ENCODE measurements at places on chromosomes 6 and 20.

- DNase-seq, result no peak
Observed at GRCh38 chr6:106772270-106773142, 143.1 kb downstream of the QRSL1 start.

GRCh38 chr6:42025066-42025844, 25.1 kb upstream of the TAF8 start:
- DNase-seq, result no peak

DNA sequence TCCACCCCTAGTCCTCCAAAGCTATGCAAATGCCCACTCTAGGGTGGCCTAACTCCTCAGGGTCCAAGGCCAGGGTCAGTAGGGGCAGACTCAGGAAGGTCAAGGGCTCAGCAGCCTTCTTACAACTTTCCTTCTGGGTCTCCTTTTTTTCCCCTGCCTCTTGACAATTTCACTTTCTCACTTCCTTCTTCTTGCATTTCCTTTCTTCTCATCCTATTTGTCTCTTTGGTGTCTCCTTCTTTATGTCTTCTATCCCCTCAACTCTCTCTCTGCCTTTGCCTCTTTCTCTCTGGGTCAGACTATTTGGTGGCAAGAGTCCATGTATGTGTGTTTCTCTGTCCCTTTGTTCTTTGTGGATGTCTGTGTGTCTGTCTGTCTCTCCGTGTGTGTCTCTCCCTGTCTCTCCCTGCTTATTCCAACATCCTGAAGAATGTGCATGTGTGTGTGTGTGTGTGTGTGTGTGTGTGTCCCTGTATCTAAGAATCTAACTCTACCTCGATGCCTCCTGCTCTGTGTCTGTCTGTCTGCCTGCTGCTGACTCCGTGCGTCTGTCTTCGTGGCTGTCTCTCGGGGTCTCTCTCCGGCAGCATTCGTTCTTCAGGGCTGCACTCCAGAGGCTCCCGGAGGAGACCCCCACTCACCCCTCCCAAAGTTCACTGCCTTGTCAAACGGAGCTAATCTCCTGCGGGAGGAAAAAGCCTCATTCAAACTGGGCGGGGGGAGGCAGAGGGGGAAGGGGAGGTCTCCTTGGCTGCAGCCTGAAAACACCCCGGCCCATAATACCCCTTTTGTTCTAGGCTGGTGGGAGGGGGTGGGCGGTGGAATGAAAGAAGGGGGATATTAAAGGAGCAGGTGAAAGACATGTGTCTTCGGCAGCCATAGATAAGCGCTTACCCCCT, 51.7 kb upstream of the FOXP4 start:
- DNase-seq, result no peak

DNA sequence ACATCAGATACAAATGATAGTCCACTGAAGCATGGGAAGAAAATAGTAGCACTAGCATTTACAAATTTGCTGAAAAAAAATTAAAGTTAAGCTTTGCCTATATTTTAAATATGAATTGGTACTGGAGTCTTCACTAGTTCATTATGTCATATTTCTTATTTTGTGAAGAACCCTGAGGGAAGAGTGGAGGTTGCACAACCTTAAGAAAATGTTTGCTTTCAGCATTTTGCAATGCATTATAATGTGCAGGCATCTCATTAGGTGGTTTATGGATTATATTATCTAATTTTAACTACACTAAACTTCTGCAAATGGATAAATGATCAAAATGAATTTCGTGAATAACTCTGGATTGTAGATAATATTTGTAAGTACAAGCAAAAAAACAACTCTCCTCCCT, 390.8 kb upstream of the HS3ST5 start:
- DNase-seq, result no peak

- no peak for DNase-seq
Observed at GRCh38 chr6:123589317-123589716, 47.4 kb downstream of the TRDN start.

DNA sequence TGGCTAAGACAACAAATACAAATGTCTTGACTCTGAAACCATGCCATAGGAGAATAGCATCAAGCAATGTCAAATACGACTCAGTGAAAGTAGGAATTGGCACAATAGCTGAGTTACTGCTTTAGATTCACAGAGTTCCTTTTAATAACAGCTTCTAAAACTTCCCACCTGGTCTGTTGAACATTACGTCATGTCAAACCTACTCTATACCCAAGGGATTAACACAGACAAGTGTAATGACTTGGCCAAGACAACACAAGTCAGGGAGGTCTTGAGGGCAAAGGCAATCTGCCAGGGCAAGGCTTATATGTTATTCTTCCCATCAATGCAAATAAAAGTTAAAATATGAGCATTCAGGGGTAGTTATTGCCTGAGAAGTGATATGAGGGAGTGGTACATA, 265.1 kb upstream of the PRDM1 start:
- no peak for DNase-seq

DNA sequence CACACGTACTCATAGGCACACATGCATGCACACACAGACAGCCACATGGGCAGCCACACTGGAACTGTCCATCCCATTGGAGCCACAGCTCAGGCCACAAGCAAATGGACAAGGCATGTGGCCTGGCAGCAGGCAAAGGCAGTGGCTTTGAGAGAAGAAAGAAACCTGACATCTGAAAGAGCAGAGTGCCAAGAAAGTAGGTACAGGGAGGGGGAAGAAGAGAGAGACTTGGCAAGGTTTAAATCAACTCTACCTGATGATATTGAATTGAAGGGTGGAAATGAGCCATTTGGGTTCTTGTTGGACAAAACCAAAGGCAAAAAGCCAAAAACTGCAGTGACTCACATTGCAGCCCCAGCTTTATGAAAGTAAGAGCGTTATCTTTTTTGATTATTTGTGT, 142.7 kb downstream of the PCSK2 start:
- no peak for DNase-seq

- DNase-seq, result no peak
Observed at GRCh38 chr6:147203311-147204059, 732 bp upstream of the STXBP5 start.

GRCh38 chr6:13787137-13787536, 27.2 kb downstream of the MCUR1 start:
- no peak for DNase-seq

- no peak for DNase-seq
Observed at GRCh38 chr20:1777476-1777820, 117.8 kb upstream of the SIRPA start.

GRCh38 chr6:128417698-128418097, 102.7 kb downstream of the PTPRK start:
- DNase-seq, result no peak

DNA sequence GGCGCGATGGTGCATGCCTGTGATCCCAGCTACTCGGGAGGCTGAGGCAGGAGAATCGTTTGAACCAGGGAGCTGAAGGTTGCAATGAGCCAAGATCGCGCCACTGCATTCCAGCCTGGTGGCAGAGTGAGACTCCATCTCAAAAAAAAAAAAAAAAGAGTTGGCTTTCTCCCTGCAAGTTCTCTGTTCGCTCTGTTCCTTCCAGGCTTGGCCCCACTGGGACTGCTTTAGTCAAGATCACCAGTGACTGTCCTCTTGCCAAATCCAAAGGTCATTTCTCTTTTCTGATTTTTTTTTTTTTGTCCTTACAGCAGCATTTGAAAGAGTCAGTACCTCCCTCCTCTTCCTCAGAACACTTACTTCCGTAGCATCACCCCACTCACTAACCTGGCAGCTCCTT, 10.8 kb upstream of the GNRH2 start:
- DNase-seq, result no peak

GRCh38 chr6:143575440-143575839, 63.9 kb upstream of the FUCA2 start:
- DNase-seq, result no peak

DNA sequence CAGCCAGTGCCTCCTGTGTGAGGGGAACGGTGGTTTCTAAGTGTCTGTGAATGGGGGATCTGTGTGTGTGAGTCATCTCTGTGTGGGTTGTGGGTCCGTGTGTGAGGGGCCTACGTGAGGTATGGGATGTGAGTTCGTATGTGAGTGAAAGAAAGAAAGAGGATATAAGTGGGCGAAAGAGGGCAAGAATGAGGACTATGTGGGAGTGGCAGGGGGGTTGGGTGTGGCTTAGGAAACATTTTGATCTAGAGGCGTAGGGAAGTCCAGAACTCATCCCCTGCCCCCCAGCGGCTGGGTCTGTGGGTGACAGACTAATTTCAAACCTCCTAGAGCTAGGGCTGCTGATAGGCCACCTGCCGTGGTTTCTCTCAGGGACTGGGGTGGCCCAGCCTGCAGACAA, 35.5 kb downstream of the DHX35 start:
- DNase-seq, result no peak

DNA sequence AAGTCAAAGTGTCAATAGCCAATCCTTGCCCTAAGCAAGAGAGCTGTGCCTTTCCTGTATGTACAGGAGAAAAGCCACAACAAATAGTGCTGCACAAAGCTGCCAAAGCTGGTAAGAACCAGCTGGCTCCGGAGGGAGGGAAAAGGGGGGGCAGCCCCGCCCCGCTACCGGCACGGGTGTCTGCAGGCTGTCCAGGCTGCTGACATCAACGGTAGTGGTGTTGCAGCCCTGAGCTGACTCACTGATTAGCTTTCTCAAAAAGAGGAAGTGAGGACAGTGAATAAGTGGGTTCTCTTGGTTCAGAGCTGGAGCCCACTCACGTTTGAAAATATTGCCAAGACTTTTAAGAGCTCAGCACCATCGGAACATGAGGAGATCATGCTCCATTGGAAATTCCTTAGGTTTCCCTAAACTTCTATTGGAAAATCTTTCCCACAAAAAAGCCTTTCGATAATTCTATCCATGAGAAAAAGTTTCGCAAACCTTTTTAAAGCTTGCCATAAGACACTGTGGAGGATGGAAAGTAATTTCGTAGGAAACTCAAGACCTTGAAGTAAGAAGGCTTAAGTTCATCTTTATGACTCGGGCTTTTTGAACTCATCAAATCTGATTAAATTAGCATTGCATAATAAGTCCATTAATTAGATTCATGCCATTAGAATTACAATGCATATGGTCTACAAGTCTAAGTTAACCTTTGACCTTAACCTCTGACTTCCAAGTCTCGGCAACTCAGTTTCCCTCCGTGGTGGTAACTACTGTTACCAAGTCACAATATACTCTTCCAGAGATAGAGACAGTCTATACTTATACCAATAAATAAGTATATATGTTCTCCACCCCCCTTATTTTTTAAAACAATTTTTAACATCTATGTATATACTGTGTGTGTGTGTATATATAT, 67.0 kb downstream of the TNFRSF21 start:
- DNase-seq, result no peak

GRCh38 chr6:140062043-140063020, 687.9 kb upstream of the CITED2 start:
- DNase-seq, result no peak

DNA sequence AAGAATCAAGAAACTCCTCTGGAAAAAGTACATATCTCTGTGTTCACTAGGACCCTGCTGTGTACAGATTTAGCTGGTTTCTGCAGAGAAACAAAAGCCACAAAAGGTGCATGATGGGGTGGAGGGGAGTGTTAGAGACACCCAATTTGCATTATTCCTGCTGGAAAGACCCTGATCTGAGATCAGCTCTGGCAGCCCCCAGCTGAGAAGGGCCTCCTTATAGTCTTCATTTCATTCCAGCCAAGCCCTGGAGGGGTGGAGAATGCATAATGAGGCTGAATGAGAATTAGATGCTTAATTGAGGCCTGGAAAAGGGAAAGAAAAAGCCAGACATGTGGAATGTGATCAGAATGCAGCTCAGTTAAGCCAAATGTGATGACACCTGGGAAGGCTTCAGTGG, 545.6 kb downstream of the KIF16B start:
- DNase-seq, result no peak

GRCh38 chr20:44596876-44597275, 14.5 kb downstream of the PKIG start:
- DNase-seq, result no peak

- no peak for DNase-seq
Observed at GRCh38 chr6:84511929-84512328, 252.5 kb downstream of the TBX18 start.

GRCh38 chr20:23309781-23310180, 40.8 kb upstream of the NXT1 start:
- no peak for DNase-seq

DNA sequence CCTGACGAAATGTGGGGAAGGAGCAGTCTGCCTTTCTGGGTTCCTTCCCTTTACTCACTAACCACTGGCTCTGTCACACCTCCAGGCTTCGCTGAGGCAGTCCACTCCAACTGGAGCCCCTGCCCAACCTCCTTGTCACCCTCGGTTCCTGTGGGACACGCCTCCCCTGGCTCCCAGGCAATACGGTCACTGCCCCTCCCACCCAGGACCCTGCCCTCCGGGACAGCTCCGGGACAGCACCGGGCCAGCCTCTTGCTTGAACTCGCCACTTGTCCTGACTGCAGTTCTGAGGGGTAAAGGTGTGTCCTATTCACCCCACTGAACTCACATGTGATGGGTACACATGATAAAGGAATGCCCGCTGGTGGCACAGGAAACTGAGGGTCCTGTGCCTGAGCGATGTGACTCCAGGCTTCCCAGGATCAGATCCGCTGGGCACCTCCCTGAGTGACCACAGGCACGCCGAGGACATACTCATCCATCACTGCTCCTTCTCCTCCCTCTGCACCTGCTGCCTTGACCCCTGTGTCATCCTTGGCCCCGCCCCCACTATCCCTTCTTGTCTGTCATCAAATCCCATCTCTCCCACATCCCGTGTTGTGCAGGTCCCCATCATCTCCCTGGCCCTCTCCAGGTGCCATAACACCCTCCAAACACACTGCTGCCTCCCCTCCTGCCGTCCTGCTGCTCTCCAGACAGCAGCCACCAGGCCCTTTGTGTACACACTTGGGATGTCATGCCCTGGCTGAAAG, 7.9 kb downstream of the SDCBP2 start:
- no peak for DNase-seq

DNA sequence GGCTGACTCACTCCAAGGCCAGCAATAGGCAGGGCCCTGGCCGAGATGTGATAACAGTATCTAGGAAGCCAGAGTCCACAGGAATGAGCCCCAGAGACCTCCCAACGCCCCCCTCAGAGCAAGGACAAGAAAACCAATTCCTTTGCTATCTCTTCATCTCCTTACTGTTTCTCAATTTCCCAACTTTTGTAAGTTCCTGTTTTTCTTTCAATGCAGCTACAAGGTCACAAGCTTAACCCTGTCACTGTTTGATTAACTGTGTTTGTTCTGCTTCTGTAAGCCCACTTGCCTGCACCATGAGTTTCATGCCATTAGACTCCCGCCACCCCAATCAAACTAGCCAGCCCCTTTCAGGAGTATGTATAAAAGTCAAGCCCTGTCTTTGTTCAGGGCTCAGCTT, 3.5 kb downstream of the FKBP1C start:
- DNase-seq, result no peak

DNA sequence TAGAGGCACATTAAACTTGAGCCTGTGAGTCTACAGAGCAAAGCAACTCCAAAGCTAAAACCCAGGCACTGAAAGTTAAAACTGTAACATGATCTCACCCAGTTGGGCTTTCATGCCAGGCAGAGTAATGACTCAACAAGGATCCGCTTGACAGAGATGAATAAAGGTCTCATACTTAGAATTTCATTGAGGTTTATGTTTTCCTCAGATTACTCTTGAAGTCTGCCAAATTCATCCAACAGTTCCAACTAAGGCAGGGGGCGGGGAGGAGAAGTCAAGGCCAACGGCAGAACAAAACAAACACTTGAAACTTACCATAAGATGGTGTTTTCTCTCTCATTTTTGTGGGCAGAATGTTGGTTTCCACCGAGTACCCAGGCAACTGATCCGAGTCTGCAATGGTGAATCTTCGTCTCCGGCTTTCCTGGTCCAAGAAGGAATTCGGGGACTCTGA, 54.0 kb upstream of the IPCEF1 start:
- DNase-seq, result no peak

GRCh38 chr20:59221707-59222252, 58.2 kb downstream of the ZNF831 start:
- DNase-seq, result no peak

GRCh38 chr6:127117979-127118297, 533 bp upstream of the RSPO3 start:
- DNase-seq, result no peak
